NCI-H1105 treated with DMSO at 0.1 percent for 48 hours (cell line): ENCODE measurements at places on chromosomes 16 and 17.

DNA sequence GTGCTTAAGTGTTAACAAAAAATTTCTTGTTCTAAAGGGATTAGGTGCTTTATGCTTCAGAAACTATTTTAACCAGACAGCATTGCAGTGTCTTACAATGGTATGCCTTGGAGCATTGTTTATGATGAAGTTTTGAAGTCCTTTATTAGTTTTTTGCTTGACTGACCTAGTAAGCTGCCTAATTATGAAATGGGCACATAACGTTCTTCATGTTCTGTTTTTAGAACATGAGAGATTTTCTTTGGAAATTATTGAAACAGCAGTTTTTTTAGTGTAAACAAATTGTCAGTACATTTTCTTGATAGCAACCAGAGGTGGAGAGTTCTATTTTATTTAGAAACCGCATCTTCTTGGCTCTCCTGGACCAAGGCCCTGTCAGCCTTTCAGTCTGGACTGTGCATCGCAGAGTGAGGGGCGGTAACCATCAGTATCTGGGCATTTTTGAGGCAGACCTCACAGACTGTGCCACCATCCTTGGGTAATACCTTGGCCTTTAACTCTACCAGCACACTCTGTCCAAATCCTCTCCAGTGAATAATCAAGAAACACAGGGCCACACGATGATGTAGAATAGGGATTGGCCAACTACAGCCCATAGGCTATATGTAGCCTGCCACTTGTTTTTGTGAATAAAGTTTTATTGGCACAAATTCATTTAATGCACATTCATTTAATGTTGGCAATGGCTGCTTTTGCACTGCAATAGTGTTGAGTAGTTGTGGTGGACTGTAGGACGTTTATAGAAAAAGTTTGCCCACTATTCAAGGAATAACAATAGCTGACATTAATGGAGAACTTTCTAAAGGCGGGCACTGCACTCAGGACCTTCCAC lies 81.1 kb downstream of the VPS35L start:
- no peak for DNase-seq

- DNase-seq: no peak
These were observed 26.9 kb upstream of the PABPN1L start for GRCh38 chr16:88893127-88893968.

GRCh38 chr17:64212122-64212521 lies 50.9 kb downstream of the TEX2 start:
- no peak for DNase-seq

DNA sequence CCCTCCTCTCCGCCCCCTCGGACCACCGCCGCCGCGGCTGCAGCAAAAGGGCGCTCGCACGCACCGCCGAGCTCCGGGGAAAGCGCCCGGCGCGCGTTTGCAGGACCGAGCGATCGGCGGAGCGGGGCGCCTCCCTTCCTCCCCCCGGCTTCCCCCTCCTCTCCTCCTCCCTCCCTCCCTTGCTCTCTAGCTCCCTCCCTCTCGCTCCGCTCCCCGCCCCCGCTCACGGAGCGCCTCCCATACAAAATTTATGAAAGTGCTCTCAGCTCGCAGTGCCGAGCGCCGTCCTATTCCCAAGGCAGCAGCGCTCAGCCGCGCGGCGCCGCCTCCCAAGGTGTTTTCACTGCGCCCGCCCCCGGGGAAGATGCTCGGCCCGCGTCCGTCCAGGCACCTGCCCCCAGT lies at the start of gene RTN4RL1:
RTN4RL1 (minus strand) TSS at position 115 of the 402 bp plus-strand sequence. CDS start 469 bp downstream, outside the sequence.
- DNase-seq: peak; percentile 24

DNA sequence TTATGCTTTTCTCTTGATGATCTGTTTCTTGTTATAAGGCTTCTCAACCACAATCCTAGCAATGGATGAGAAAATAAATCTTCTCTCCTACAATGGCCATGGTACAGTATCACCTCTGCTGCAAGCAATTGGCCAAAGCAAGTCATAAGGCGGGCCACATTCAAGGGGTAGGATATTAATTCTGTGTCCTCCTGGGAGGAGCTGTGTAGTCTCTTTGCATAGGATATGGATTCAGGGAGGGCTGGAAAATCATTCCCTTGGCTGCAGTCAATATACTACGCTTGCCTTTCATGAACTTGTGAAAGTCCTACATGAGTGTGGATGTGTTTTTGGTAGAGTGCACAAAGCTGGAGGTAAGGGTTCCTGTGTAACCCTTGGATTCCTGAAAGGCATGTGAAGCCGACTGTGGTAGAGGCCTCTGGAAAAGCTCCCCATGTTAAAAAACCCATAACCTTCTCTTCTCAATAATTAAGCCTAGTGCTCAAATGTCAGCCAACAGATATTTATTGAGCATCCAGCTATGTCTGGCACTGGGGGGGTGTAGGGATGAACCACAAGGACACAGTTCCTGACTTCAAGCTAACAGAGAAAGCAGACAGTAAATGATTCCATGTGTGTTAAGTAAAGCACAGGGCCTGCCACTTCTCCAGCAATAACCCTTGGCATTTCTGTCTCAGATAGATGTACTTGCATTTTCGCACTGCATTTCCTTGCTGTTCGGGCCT lies 147.6 kb upstream of the HS3ST3A1 start:
- DNase-seq: no peak

- no peak for DNase-seq
These were observed 55.0 kb downstream of the CNGB1 start for GRCh38 chr16:57915811-57916488.
